Muscle of back (tissue), 13 donors: ENCODE measurements at places on chromosomes 7 and 10. TPM values are rescaled to one million over a fixed set of nuclear protein-coding genes. Genes with fewer than 3 reads are reported as not detected.

GRCh38 chr10:52420656-52421055 lies 106.6 kb downstream of the DKK1 start:
- DNase-seq, result no peak

Gene ZNF503
- polyA plus RNA-seq, result 18.6 TPM

Gene TMEM26
- 14.8 TPM for polyA plus RNA-seq

DNA sequence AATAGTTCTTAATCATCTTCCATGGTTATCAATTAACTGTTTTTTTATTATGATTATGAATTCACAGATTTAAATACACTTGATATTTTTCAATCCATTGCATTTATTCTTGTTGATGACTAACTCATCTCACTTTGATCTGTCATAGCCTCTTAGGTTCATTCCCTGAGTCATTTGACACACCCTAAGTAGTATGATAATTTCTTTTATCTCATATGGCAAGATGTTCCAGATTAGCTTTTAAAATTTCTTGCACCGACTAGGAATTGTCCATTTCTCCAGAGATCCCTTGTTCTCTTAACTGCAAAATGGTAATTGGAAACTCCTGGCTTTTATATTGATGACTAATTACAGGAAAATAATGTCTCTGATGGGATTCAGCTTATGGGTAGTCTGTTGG lies 87.6 kb upstream of the CCDC6 start:
- DNase-seq, result no peak

Gene TMEM196
- polyA plus RNA-seq, result not detected

Gene NPSR1
- polyA plus RNA-seq, result not detected

DNA sequence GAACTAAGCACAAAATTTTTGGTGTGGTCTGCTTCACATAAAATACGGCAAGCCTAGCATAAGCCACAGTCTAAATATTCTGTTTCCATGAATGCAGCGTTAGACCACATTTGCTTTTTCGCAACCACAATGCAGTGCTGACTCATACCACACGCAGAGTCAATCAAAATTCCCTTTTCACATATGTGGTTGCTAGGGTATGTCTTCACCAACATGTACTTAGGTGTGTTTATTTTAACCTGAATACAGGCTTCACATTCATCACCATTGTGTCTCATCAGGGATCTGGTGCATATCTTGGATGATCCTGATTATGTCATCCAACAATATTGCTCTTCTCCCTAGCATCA lies 90.8 kb downstream of the CHN2 start:
- no peak for DNase-seq

DNA sequence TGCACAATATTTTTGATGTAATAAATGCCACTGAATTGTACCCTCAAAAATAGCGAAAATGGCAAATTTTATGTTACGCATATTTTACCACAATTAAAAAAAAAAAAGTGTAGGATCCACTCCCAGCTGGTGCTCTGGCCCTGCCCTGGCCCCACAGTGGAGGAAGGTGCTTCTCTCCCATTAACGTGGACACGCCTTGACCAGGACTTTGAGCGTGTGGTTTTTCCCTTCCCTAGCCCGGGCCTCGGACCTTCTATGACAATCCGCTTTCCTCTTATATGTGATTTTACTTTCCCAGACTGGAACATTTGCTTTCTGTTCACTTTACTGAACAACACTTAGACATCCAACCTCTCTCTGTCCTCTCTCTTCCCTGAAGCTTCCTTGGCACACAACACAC lies 29.7 kb upstream of the OCM start:
- DNase-seq, result no peak

DNA sequence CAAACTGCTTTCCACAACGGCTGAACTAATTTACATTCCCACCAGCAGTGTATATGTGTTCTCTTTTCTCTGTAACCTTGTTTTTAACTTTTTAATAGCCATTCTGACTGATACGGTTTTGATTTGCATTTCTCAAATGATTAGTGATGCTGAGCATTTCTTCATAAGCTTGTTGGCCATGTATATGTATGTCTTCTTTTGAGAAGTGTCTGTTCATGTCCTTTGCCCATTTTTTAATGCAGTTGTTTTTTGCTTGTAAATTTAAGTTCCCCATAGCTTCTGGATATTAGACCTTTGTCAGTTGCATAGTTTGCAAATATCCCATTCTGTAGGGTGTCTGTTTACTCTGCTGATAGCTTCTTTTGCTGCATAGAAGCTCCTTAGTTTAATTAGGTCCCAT lies 6.1 kb downstream of the ZNF786 start:
- DNase-seq, result no peak

- no peak for DNase-seq
These were observed 29.0 kb downstream of the KAT6B start for GRCh38 chr10:74855439-74855838.
